ENCODE measurements at places on chromosomes 2 and 18. TPM values are rescaled to one million over a fixed set of nuclear protein-coding genes. Genes with fewer than 3 reads are reported as not detected.

Gene ZAP70
- 0.12 TPM for total RNA-seq

Gene C1QL2
- total RNA-seq: 0.48 TPM

Gene CTNNA2
- 0.16 TPM for total RNA-seq

Gene TOGARAM2
- 0.09 TPM for total RNA-seq

Gene MC5R
- total RNA-seq: not detected

Gene RHOB
- 383 TPM for total RNA-seq

Gene TANC1
- 8.7 TPM for total RNA-seq

Gene PPIG
- 54.8 TPM for total RNA-seq

Gene SFXN5
- 12.3 TPM for total RNA-seq

Gene ZNF514
- total RNA-seq: 7.6 TPM

Gene LINC00305
- not detected for total RNA-seq

Gene SP140
- total RNA-seq: 0.16 TPM

Gene CFAP53
- 0.38 TPM for total RNA-seq

All from A549 treated with Hydrocortisone at 1 μM for 4 hours (cell line).